ENCODE measurements at places on chromosomes 4 and X.

- H3K4me3 ChIP-seq: peak overlapping the region; percentile 33
- no peak for DNase-seq
- H3K4me1 ChIP-seq: peaks cover 43% of the 10 kb centered on the region
- H3K36me3 ChIP-seq: no peaks in the 10 kb centered on the region
Observed at GRCh38 chr4:85928775-85929591, 430.9 kb downstream of the MAPK10 start.

DNA sequence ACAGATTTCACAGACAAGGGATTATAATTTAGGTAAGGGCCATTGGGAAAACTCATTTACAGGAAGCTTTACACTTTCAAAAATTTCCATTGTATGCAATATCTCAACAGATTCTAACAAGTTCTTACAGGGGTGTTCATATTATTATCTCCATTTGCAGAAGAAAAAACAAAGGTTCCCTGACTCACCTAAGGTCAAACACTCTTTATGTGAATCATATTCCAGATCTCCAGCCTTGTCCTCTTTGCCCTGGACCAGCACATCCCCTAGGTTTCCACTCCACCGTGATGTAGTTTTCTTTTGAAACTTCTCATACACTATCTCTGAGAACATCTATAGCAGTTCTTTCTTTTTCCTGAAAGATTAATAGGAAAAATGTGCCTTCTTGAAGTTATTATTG lies 96.4 kb upstream of the HS3ST1 start:
- no peaks in the 10 kb centered on the region for H3K36me3 ChIP-seq
- H3K27ac ChIP-seq: no peak overlapping the region
- H3K4me3 ChIP-seq: no peak overlapping the region
- H3K4me1 ChIP-seq: no peaks in the 10 kb centered on the region

- H3K4me3 ChIP-seq: no peak overlapping the region
- no peaks in the 10 kb centered on the region for H3K4me1 ChIP-seq
- no peak for DNase-seq
- H3K27ac ChIP-seq: no peak overlapping the region
- no peaks in the 10 kb centered on the region for H3K27me3 ChIP-seq
Observed at GRCh38 chrX:2863646-2864045, 34.9 kb downstream of the GYG2 start.

GRCh38 chr4:103719105-103719829 lies 518 bp downstream of the TACR3 start:
- H3K27ac ChIP-seq: no peak overlapping the region
- H3K36me3 ChIP-seq: no peaks in the 10 kb centered on the region
- DNase-seq: no peak

DNA sequence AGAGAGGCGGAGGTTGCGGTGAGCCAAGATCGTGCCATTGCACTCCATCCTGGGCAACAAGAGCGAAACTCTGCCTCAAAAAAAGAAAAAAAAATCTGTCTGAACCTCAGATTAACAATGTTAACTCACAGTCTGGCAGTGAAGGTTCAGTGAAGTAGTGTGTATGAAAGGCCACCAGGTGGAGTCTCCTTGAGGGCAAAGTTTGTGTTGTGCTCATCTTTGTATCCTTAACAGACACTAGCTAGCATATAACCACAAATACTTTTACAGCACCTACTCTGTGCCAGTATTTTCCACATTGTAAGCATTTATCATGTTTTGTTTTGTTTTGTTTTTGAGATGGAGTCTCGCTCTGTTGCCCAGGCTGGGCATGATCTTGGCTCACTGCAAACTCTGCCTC lies 46.0 kb upstream of the MGST2 start:
- H3K4me3 ChIP-seq: no peak overlapping the region
- no peak for DNase-seq
- no peaks in the 10 kb centered on the region for H3K36me3 ChIP-seq
- H3K27me3 ChIP-seq: no peaks in the 10 kb centered on the region
- H3K4me1 ChIP-seq: no peaks in the 10 kb centered on the region

- no peak overlapping the region for H3K27ac ChIP-seq
- H3K27me3 ChIP-seq: no peaks in the 10 kb centered on the region
- no peaks in the 10 kb centered on the region for H3K36me3 ChIP-seq
- H3K4me3 ChIP-seq: no peak overlapping the region
- no peaks in the 10 kb centered on the region for H3K4me1 ChIP-seq
- DNase-seq: no peak
Observed at GRCh38 chrX:150044556-150044955, 106.3 kb upstream of the EOLA2 start.

- H3K27ac ChIP-seq: no peak overlapping the region
- no peak overlapping the region for H3K4me3 ChIP-seq
- H3K36me3 ChIP-seq: no peaks in the 10 kb centered on the region
- no peak for DNase-seq
- peaks cover 6% of the 10 kb centered on the region for H3K27me3 ChIP-seq
Observed at GRCh38 chr4:5926598-5926997, 33.7 kb upstream of the CRMP1 start.

DNA sequence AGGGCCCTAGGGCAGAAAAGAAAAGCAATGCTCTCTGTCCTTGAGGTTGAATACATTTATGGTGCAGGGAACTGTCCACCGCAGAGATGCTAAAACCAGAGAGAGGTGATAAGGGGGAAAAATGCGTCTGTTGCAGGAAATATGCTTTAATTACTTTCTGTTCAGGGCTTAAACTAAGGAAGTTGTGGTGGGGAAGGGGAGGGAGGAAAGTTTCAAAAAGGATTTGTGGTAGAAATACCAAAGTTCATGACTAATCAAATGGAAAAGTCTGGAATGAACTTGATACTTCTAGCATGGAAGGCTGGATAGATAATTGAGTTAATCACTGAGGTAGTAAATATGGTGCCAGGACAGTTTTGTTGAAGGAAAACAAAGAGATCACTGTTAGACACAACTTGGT lies 99.0 kb downstream of the ASB9 start:
- H3K27ac ChIP-seq: no peak overlapping the region
- H3K27me3 ChIP-seq: no peaks in the 10 kb centered on the region
- H3K36me3 ChIP-seq: no peaks in the 10 kb centered on the region

- H3K4me3 ChIP-seq: no peak overlapping the region
- no peaks in the 10 kb centered on the region for H3K4me1 ChIP-seq
- peaks cover 8% of the 10 kb centered on the region for H3K27me3 ChIP-seq
- H3K36me3 ChIP-seq: no peaks in the 10 kb centered on the region
- no peak for DNase-seq
Observed at GRCh38 chr4:4182835-4183568, 43.7 kb downstream of the OTOP1 start.

DNA sequence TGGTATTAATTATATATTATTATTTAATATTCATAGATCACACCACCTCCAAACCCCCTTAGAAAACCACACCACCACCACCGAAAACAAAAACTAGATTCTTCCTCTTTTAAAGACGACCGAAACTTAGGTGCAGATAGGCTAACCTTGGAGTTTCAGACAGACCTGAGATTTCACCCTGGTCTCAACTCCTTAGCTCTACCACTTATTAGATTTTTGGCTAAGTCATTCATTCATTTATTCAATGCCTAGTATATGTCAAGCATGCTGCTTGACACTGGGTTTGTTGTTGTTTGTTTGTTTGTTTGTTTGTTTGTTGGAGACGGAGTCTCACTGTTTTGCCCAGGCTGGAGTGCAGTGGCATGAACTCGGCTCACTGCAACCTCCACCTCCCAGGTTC lies 9.5 kb upstream of the BMP2K start:
- peaks cover 10% of the 10 kb centered on the region for H3K4me1 ChIP-seq
- no peak overlapping the region for H3K4me3 ChIP-seq
- no peak for DNase-seq

DNA sequence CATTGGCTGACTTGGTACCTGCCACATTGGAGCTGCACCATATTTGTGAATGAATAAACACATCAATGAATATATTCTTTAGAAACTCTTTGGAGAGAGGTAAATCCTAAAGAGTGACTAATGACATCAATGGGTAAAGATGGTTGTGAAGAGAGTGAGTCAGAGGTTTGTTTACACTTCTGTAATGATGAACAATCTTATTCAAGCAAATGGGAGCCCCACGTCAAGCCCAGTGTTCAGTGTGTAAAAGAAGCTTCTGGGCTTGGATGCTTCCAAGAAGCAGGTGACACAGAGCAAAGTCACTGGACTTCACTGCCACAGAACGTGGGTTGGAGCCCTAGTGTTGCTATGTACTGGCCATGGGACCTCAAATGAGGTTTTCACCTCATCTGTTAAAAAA lies 319.0 kb downstream of the STK32B start:
- no peaks in the 10 kb centered on the region for H3K27me3 ChIP-seq
- H3K36me3 ChIP-seq: no peaks in the 10 kb centered on the region
- no peak for DNase-seq

GRCh38 chrX:144732588-144732987 lies 514.7 kb upstream of the SPANXN1 start:
- H3K27ac ChIP-seq: no peak overlapping the region
- DNase-seq: no peak
- no peaks in the 10 kb centered on the region for H3K27me3 ChIP-seq
- H3K4me1 ChIP-seq: no peaks in the 10 kb centered on the region

GRCh38 chrX:11540532-11541377 lies 125.0 kb downstream of the ARHGAP6 start:
- H3K4me3 ChIP-seq: no peak overlapping the region
- DNase-seq: peak; percentile 39
- no peaks in the 10 kb centered on the region for H3K4me1 ChIP-seq
- H3K27me3 ChIP-seq: no peaks in the 10 kb centered on the region
- H3K36me3 ChIP-seq: no peaks in the 10 kb centered on the region

DNA sequence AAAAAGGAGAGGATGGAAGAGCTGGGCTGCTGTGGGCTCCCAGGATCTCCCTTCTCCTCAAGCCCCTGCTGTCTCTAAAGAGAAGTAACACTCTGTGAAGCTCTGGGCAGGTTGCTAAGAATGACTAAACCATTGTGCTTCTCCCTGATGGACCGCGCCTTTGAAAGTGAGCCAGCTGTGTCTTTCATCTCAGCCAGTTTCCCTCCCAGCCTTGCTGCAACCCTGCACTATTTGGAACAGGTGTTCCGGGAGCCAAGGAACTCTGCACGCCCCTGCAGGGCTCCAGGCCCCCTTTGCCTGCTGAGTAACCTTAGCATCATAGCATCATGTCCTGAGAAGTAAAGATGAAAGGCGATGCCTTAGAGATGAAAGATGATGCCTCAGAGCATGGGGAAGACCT lies 39.7 kb downstream of the SMIM20 start:
- no peak overlapping the region for H3K4me3 ChIP-seq
- H3K4me1 ChIP-seq: no peaks in the 10 kb centered on the region
- DNase-seq: no peak
- no peaks in the 10 kb centered on the region for H3K27me3 ChIP-seq
- H3K27ac ChIP-seq: no peak overlapping the region
- H3K36me3 ChIP-seq: no peaks in the 10 kb centered on the region

DNA sequence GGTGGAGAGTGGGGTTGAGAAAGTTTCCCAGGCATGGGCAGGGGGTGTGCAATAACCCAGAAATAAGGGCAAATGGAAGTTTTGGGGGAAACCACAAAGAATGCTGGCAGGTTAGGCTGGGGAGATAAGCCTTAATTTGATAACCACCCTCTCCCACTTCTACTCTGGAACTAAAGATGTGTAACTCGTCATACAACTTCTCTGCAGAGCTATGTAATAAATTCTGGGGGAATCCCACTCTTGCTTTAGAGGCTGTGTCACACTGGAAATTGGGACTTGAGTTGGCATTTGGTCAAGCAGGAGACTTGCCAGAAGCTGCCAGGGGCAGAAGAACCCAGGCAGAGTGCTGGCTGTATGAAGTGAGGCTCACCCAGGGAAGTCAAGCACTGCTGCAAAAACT lies 170.9 kb upstream of the CPEB2 start:
- no peaks in the 10 kb centered on the region for H3K4me1 ChIP-seq
- no peak overlapping the region for H3K4me3 ChIP-seq
- H3K27me3 ChIP-seq: no peaks in the 10 kb centered on the region
- DNase-seq: no peak
- H3K36me3 ChIP-seq: no peaks in the 10 kb centered on the region

- H3K36me3 ChIP-seq: no peaks in the 10 kb centered on the region
- peaks cover 2% of the 10 kb centered on the region for H3K27me3 ChIP-seq
- H3K4me3 ChIP-seq: no peak overlapping the region
- DNase-seq: no peak
- no peaks in the 10 kb centered on the region for H3K4me1 ChIP-seq
- no peak overlapping the region for H3K27ac ChIP-seq
Observed at GRCh38 chr4:4259484-4260100, 11.6 kb upstream of the TMEM128 start.

GRCh38 chr4:8726344-8726851 lies 133.8 kb downstream of the CPZ start:
- no peak overlapping the region for H3K27ac ChIP-seq
- no peaks in the 10 kb centered on the region for H3K4me1 ChIP-seq
- peak; percentile 30 for DNase-seq
- H3K27me3 ChIP-seq: peaks cover 33% of the 10 kb centered on the region
- no peaks in the 10 kb centered on the region for H3K36me3 ChIP-seq

DNA sequence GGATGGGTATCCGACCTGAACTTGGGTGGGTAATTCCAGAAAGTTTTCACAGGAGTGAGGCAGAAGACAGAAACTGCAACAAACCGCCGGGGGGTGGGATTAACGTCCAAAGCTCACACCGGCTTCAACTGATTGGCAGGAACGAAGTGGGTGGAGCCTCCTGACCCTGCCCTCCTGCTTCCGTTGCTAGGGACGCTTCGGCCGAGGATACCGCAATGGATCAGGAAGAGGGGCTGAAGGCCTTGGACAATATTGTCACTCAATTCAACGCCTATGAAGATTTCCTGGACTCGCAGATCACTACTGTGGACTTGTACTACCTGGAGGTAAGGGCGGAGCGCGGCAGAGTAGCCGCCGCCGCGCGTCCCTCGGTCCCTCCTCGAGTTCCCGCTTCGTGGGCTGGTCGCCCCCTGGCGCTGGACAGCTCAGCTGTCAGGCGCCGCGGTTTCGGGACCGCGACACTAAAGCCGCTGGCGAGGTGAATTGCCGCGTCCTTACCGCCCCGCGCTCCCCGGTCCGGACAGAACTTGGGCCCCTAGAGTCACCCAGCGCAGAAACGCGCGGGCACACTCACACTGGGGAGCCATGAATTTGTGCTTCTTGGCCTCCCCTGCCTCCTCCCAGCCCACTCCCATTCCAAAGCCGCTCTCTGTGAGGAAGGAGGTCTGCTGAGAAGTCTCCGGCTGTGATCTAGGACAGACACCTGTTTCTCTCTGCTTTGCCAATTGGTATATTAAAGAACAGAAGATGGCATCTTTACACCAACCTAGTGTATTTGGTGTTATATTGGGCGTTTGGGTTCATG lies at the start of gene CFAP299:
Gene CFAP299, plus strand, starts transcription at position 177 of the 805 bp plus-strand sequence.
- DNase-seq: peak; percentile 92
- H3K27me3 ChIP-seq: peaks cover 20% of the 10 kb centered on the region
- no peaks in the 10 kb centered on the region for H3K36me3 ChIP-seq

GRCh38 chr4:91958596-91958995 lies 345.2 kb upstream of the GRID2 start:
- no peak overlapping the region for H3K27ac ChIP-seq
- no peaks in the 10 kb centered on the region for H3K36me3 ChIP-seq
- no peaks in the 10 kb centered on the region for H3K27me3 ChIP-seq
- no peak for DNase-seq
- no peak overlapping the region for H3K4me3 ChIP-seq
- no peaks in the 10 kb centered on the region for H3K4me1 ChIP-seq

GRCh38 chr4:102623622-102624021 lies 122.5 kb downstream of the NFKB1 start:
- DNase-seq: no peak
- no peaks in the 10 kb centered on the region for H3K27me3 ChIP-seq
- no peaks in the 10 kb centered on the region for H3K4me1 ChIP-seq
- no peak overlapping the region for H3K27ac ChIP-seq

All from lower lobe of right lung (tissue), 2 donors.